COLO829 (cell line): ENCODE measurements at places on chromosomes 7 and 10.

GRCh38 chr10:110576220-110576619, 8.7 kb downstream of the SMC3 start:
- DNase-seq = no peak

DNA sequence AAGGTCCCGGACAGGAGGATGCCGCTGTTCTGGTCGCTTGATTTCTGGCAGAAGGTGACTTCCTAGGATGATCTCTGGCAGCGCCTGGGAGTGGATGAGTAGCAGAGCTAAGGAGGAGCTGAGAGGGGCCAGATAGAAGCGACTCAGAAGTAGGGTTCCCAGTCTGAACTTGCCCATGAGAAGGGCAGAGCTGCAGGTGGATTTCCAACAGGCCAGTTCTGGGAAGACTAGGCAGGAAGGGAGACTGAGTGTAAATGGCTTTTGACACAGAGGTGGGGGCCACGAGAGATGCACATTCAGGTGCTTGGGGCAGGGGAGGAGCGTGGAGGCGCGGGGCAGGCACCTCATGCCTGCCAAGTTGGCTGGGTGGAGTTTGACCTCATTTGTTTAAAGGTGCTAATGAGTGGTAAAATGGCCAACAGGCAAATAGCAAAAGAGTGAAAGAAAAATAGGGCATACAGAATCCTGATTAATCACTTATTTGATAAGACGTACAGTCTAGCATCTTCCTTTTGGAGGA, 58.8 kb downstream of the SHH start:
- no peak for DNase-seq

DNA sequence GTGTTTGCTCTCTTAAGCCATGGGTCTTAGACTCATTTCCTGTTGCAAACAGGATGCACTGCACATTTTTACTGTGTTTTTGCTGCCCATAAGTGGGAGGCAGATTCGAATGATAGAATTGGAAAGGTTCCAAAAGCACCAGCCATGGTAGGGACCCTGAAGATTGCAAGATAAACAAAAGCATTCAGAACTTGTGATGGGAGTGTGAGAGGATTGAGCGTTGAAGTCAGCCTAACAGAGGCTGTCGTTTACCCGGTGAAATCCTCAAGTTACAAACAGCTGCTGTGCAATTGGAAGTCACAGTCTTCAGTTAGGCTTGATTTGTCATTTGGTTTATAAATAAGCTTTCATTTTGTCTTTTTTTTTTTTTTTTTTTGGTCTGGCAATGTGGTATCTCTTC, 192.7 kb upstream of the MKI67 start:
- no peak for DNase-seq

DNA sequence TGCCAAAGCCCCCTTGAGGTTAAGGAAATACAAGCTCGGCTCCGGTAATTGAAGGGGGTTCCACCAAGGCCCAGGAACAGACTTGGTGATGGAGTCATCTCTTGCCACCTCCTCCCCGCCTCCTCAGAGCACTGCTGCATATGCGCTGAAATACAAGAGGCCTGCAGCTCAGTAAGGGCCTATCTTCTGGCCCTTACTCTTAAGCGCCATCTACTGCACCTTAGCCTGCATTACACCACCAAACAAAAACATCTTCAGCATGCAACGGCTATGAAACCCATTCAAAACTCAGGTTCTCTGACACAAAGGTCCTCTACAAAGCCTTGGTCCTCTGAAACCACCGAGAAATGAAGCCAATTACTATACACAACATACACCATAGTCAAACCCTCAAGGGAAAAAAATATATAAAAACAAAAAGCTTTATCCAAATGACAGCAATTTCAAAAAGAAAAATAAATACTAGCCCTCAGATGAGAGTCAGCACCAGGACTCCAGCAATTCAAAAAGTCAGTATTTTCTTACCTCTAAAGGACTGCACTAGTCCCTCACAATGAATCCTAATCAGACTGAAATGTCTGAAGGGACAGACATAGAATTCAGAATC, 176.8 kb upstream of the TBX20 start:
- DNase-seq = peak; percentile 57

DNA sequence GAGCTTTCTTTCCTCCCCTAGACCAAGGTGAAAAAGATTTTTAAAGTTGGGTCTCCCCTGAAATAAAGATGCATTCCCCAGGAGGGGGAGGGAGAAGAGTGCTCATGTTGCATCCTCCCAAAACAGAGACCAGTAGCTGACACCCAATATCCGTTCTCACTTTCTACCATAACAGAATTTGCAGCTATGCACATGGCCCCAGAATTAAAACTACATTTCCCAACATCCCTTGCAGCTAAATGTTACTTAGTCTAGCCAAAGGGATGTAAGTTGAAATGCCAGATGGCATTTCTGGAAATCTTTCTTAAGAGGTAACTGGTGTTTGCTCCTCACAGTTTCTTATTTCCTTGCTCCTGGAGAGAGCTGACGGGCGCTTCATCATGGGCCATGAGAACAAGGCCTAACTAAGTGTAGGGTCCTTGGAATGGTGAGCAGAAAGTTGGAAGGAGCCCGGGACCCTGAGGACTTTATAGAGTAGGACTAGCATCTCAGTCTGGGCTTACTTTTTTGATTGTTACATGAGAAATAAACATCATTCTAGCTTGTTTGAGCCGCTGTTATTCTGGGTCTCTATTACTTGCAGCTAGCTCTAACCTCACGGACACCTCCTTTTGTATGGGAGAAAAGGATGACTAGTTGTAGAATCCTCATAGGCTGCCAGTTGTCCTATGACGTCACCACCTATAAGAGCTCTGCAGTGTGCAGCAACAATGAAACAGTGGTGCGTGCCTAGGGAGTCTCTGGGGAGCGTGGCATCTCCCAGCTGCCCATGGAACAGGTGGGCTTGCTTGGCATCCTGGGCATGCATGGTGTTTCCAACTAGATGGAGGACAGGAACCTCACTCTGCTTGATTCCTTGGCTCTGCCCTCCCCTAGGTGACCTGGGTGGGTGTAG, 46.1 kb upstream of the EXOC6 start:
- DNase-seq = no peak

DNA sequence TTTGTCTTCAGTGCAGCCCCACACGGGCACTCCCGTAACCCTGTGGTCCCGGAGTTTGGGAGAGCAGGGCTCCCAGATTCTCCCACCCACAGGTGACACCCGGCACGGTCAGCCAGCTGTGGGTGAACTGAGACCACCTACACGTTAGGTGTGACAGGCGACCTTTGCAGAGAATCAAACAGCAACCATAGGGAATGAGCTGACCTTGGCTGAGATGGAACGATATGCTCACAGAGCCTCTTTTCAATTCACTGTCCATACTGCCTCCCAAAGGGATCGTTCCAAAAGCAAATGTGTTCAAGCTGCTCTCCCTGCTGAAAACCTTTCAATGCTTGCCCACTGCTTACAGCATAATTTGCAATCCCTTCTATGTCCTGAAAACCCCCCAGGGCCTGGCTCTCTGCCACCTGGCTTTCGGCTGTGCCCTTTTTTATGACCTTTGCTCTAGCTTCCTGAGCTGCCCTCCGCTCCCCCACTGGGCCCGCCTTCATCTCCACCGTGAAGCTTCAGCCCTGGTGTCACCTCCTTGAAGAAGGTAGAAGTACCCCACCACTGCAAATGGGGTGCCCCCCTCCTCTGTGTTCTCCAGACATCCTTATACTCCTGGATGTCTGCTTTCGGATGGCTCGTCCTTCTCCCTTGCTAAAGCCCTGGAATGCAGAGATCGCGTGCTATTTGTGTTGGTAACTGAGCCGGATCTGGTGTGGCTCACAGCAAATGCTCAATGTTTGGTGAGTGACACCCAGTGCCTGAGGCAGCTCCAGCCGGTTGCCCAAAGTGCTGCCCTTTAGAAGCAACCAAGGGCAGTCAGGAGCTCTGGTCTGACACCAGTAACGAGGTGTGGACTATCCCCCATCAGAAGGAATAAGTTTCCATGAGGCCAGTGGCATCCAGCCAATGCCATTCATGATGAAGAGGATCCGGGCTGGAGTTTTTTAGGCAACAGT, 90.4 kb downstream of the KIAA1549 start:
- DNase-seq = no peak

- DNase-seq = peak; percentile 4
These were observed 116.2 kb downstream of the LRMDA start for GRCh38 chr10:75547391-75548298.

DNA sequence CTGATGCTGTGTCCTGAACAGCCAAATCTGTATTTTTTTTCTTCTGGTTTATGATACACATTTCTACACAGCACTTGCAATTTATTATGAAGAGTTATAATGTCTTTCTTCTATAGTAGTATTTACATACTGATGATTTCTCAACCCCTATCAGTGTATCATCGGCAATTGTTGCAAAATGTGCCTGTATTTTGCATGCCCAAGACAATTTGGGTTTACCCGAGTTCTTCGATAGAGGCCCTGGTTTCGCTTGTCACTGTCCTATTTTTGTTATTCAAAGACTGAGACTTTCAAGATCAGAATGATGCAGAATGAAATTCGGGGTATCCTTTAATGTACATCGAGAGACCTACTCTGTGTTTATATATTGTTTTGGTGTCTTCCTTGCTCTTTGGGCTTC, 184.5 kb upstream of the PRSS58 start:
- DNase-seq = no peak

- DNase-seq = peak; percentile 100
These were observed 465 bp upstream of the TRIM24 start for GRCh38 chr7:138459413-138460175.

- no peak for DNase-seq
These were observed 68.6 kb downstream of the NRG3 start for GRCh38 chr10:81943583-81943982.

DNA sequence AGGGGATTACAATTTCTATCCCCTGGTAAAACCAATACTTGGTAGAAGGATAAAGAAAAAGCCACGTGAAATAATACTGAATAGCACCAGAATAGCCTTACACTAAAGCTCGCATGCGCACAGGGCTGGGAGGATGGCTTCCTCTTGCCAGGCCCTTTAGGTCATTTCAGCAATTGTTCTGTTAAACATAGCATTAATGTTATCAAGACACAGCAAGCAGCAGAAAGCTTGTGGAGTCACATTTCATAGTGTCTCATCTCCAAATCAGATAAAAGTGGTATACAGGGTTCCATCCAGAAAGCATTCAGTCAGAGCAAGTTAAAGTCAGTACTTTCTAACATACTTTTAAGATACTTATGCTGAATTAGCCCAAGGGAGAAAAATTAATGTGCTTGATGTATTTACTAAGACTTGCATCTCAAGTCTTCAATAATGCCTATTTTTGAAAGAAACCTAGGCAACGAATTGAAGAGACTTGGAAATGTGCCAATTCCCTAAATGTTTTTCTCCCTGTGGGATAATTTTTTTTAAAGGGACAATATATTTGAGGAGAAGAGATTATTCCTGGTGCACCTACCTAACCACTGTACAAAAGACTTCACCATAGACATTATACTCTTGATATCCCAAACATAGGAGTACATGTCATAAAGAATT, 14.3 kb upstream of the NPM3 start:
- no peak for DNase-seq

GRCh38 chr7:75869776-75870379, 9.0 kb upstream of the RHBDD2 start:
- DNase-seq = no peak

DNA sequence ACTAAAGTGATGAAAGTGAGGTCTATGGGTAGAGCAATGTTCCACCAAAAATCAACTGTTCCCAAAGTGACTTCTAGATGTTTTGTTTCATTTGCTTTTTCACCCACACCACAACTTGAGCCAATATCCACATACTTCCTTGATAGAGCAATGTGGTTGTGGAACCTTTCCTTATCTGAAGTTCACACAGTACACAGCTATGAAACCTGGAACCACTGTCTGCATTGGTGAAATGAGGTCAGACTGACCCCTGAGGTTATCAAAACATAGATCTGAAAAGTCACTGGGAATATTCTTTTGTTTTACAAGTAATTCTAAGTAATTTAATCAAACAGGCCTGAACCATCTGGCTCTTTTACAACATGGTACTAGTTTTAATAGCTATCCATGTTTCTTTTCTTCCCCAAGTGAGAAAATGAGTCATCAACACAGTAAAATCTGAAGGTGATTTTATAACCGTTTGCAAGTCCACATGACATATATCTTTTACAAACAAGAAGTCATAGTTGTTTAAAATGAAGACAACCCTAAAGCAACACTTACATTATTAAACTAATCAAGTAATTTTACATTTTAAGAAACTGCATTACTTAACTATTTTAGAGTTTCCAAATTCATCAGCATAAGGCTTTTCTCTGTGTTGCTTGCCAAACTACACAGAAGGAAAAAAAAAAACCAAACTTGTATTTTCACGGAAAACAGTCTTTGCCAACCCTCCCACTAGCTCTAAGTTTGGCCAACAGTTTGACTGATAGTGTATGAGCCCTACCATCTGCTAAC, 80.3 kb downstream of the LRRC17 start:
- DNase-seq = no peak

DNA sequence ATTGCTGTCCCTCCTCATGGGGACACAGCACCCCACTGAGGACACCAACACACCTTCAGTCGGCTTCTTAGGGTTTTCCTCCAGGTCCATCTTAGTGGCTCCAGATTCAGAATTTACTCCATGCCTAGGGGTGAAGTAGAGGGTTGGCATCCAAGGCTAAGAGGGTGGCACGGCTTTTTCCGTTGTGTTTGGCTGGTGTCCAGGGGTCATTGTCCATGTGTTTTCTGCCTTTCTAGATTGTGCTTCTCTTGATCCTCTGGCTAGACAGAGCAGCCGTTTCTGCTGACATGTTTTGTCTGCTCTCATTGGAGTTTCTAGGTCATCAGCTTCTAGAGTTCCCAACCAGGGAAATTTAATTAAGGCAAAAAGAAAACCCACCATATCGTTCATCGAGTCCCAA, 291.6 kb upstream of the CELF2 start:
- DNase-seq = no peak

DNA sequence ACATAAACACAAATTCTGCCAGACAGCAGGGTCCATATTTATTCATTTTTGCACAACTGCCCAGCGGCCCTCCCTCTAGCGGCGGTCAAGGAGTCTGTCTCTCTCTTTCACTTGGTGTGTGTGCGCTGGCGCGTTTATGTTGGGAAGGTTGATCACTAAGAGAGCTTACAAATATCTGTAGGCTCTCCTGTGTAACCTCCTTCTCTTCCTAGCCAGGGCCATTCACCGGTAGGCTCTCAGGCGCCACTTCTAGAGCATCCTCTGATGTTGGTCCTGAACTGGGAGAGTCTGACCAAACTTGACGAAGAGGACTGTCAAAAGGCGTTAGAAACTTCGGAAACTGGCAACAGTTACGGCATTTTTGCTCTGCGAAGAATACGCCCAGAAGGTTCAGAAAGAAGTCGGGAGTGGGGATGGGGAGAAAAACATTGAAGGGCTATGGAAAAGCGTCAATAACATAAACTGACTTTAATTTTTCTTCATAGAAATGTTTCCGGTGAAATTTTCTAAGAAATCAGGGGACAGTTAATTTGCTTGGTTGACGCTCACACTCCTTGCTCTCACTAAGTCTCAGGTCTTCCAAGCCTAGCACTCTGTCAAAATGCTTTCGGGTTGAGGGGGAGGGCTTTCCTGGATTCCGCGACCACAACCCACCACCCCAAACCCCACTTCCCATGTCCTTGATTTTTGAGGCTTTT, 731.1 kb downstream of the ZWINT start:
- no peak for DNase-seq

GRCh38 chr10:132057191-132057681, 8.5 kb upstream of the JAKMIP3 start:
- no peak for DNase-seq

GRCh38 chr7:118420888-118421287, 196.4 kb downstream of the ANKRD7 start:
- no peak for DNase-seq
